ENCODE measurements at places on chromosomes 2 and 18.

DNA sequence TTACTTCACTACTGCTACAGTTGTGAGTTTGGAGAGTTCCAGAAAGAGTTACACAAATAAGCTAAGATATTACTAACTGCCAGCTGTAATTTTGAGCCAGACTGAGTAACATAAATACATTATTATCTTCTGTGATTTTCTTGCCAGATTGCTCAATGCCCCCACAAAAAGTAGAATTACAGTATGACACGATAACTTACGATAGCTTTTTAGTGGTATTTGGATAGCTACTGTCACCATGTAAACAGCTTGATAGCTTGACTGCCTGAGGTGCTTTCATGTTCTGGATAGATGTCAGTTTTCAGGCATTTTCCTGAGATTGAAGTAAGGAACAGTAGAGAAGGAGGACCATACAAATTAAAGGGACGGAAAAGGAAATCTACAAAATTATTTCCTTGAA is 533.3 kb downstream of the SOCS6 start:
- DNase-seq: no peak

- DNase-seq: no peak
These were observed 406.6 kb downstream of the ARHGAP15 start for GRCh38 chr2:143535802-143536201.

DNA sequence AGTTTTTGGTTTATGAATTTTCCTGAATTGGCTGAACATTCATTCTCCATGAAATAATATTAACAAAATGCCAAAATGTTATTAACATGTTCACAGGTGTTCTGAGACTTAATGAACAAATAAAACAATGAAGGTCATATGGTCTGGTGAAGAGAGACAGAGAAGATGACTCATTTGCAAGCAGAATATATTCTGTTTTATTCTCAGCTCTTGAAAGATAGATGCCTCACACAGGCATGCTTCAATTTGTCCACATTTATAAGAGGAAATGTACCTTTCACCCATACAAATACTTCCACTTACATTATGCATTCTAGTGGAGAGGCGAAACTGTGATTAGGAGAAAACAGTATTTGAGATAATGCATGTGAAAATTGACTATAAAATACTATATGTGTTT is 75.4 kb upstream of the PGAP1 start:
- DNase-seq: no peak

DNA sequence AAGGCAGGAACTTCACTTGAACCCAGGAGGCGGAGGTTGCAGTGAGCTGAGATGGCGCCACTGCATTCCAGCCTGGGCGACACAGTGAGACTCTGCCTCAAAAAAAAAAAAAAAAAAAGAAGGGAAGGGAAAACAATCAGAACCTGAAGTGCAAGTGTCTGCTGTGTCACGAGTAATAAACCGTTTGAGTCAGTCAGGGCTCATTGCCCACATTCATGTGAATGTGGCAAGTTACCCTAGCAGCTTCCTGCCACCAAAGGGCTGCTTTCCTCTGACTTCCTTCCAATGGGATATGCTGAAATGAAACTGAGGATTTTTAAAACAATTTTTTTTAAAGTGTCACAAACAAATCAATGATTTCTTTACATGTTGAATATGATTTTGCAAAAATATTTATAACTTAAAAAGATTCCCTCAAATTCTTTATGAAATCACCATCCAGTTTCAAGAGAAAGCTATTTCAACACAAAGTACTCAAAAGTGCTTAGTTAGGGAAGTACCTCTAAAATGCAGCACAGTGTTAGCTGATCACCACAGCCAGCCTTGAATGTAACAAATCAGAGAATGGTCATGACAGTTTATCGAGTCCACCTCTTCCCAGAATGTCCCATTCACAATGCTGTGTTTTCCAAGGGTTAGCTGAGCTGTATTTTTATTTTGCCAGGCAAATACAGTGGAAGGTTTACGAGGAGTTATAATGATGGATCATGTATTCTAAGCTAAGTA is 36.4 kb downstream of the WDSUB1 start:
- DNase-seq: peak; percentile 19

- no peak for DNase-seq
These were observed 35.7 kb downstream of the MOGAT1 start for GRCh38 chr2:222707102-222707688.

DNA sequence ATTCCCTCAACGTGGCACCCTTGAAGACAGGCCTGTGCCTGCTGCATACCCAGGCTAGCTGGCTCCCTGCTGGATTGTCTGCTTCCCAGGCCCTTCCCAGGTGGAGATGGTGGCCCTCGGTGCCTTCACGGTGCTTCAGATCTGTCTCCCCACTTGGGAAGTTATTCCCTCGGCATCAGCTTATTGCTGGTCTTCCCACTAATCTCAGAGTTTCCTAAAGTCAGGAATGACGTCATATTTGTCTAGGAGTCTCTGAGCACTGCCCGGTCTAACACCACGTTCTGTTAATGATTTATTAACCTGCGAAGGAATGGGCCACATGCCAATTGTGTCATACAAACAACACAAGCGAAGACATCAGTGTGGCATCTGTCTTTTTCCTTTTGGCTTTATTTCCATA is 269.8 kb upstream of the ID2 start:
- no peak for DNase-seq

DNA sequence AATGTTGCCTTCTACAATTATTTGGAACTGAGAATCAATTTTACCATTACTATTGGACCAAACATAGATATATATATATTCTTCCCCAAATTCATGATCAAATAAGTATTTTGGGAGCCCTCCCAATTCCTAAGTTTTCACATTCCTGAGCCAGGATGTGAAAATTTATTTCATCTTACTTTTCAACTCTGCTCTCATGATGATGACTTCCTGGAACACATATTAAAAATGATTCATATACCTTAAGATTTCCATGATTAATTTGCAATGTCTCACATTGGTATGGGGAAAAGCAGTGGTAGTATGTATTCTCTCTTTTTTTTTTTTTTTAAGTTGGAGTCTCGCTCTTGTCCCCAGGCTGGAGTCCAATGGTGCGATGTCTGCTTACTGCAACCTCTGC is 596.1 kb upstream of the ZEB2 start:
- no peak for DNase-seq

- no peak for DNase-seq
These were observed 180.5 kb downstream of the ZNF516 start for GRCh38 chr18:76314496-76314895.

DNA sequence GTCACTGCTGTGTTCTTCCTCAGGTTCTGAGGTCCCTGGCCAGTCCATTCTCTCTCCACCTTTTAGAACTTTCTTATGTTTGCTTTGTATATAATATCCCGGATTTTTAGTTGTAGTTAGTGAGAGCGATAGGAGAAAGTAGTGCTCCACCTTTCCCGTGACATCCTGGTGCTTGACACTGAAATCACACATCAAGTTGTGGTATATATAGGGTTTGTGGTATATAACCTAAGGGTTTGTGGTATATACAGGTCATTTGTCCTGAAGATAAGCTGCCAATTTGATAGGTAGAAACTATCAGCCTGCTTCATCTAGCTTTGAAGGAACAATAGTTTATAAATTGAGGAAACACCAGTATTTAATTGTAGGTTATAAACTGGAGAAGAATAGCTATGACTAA is 13.1 kb downstream of the ZNF892 start:
- DNase-seq: no peak

DNA sequence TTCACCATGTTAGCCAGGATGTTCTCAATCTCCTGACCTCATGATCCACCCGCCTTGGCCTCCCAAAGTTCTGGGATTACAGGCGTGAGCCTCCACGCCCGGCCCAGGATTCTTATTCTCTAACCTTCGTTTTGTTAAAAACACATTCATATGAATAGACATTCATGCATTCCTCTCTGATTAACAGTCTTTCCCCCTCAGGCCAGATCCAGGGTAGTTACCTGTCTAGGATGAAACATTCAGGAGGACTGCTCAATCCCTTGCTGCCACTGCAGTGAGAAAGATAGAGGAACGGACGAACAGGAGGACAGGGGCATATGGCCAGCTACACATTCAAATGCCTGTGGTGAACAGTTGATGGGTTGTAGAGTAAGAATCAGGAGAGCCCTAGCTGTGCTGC is 39.6 kb upstream of the EPC2 start:
- no peak for DNase-seq

GRCh38 chr18:61612517-61612916 is 279.3 kb downstream of the CDH20 start:
- no peak for DNase-seq

DNA sequence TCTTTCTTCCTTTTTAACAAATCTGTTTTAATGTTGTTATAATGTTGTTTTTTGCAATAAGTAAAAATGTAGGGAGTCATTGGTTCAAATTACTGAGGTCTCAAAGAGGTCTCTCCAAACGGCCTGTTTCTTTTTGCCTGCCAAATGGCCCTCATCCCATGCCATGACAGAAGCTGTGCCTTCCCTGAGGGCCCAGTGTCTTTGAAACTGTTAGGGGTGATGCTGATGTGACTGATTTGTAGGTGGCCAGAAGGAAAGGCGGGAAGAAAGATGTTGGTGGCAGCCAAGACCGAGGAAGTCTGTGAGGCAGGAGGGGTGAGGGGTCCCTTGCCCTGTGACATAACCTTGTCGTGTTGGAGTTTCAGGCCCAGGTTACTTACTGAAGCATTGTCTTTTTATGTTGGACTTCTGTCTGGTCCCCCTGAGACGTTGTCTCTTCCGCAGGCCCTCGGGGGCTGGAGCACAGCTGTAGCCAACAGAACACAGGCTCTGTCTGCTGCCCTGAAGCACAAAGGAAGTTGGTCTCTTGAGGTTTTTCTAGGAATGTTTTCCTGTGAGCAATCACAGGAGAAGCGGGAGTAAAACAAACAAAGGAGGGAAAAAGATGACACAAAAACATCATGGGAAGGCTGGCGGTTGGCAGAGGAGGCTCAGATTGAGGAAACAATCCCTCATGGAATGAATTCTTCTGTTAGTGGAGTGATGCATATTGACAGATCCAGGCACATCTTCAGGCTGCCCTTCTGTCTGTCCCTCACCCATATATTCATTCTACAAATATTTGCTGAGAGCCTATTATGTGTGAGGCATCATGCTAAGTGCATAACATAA is 4.9 kb upstream of the ST3GAL5 start:
- peak; percentile 46 for DNase-seq

DNA sequence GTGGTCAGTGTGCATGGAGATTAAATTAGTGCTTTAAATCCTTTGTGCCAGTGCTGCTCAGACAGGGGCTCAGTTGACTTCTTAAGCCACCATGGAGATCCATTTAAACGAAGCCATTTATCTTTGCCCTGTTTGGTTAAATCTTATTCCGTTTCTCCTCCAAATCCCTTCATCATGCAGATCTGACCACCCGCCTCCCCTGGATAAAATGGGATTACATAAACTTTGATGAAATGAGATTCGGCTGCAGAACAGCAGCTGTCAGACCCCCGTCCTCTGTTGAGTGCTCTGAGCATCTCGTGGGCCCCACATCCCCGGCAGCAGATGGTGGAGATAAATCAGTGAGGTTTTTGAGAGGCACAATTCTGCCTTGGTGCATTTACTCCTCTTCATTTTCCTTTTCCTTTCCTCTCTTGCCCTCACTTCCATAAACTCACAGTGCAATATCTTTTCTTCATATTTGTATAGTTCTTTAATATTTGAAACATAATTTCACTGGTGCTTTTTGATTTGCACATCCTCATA is 84.4 kb upstream of the TWIST2 start:
- no peak for DNase-seq

- DNase-seq: no peak
These were observed 107.1 kb downstream of the THADA start for GRCh38 chr2:43488737-43489136.

- DNase-seq: no peak
These were observed 29.0 kb downstream of the IMPA2 start for GRCh38 chr18:12010187-12010802.

GRCh38 chr2:127537644-127538043 is 2.2 kb downstream of the MYO7B start:
- DNase-seq: no peak
